Stimulated activated CD8-positive, alpha-beta memory T cell treated with anti-CD3 and anti-CD28 coated beads, Interleukin-15, amount 100 ng/mL, for 1 hour (primary cell): ENCODE measurements at places on chromosomes 11 and 22.

DNA sequence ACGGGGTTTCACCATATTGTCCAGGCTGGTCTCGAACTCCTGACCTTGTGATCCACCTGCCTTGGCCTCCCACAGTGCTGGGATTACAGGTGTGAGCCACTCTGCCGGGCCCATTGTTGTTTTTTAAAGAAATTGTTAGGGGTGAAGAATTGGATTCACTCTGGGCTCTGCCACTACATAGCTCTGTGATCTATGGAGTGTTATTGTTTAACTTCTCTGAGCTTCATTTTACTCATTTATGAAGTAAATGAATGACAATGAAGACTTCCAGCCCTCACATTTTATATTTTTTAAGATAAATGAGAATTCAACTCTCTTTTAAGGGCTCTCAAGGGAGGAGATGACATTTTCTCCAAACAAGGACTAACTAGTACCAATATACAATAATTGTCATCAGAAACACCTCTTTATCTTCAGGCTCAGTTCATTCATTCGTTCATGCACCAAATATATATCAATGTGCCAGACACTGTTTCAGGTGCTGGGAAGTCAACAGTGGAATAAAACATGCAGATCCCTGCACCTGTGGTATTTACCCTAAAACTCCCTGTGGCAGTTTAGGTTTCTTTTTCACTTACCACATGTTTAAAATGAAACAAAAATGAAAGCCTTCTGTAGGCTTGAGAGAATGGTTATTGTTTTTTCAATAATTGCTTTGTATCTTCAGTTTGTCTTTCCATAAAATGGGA is 23.5 kb upstream of the GRAMD1B start:
- DNase-seq = no peak

DNA sequence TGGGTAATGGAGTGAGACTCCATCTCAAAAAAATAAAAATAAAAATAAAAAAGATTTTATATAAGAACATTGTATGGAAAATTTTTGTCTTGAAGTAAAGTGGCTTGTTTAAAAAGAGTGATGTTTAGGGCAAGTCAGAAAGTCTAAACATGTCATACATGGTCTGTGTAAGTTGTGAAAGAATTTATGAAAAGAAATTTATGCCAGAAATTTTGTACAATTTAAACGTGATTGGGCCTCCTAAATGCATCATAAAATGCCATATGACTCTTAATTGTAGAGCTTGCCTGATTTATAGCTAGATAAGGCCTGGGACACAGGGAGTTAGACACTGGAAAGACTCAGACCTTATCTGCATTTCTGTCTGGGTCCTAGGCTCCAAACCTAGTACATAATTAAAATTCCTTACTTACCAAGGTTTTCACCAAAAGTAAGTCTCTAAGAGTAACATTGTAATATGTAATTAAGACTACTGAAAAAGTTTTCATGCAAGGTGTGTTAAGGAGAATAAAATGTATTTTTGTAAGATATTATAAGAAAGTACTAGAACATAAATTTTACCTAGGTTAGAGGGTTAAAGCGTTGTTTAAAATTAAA is 110.5 kb downstream of the AASDHPPT start:
- no peak for DNase-seq

- no peak for DNase-seq
Measured at GRCh38 chr22:38843657-38844314, at the start of gene NPTXR. NPTXR (minus strand) TSS chr22:38844028.

DNA sequence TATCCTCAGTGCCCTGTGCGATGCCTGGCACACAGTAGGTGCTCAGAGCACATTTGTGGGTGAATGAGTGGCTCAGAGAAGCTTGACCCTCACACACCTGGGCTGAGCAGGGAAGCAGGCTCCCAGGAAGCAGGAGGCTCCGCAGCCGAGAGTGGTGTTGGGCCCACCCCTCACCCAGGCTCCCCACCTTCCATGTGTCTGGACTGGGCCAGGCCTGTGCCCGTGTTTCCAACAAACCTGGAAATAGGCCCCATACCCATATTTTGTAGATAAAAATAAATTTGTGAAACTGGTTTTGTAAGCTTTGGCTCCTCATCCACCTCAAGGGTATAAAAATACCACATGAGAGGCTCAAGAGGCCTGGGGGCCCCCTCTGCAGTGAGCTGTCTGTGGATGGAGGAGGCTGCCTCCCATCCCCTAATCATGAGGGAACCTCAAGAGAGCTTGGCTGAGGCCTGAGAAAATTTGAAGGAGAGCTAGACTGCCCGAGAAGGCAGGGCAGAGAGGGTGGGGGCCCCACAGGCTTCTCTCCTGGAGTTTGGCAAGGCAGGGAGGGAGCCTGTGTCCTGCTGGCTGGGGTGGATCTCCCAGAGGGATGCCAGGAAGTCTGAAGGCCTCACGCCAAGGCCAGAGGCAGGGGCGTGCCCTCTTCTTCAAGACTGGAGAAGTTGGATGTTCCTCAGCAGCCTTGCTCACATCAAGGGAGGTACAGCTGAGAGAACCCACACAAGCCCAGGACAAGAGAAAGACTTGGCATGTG is 147.0 kb upstream of the NECTIN1 start:
- no peak for DNase-seq

- DNase-seq = no peak
Measured at GRCh38 chr11:45450189-45450588, 164.0 kb upstream of the SYT13 start.

GRCh38 chr11:113311536-113311935 is 2.8 kb upstream of the TTC12 start:
- DNase-seq = no peak

DNA sequence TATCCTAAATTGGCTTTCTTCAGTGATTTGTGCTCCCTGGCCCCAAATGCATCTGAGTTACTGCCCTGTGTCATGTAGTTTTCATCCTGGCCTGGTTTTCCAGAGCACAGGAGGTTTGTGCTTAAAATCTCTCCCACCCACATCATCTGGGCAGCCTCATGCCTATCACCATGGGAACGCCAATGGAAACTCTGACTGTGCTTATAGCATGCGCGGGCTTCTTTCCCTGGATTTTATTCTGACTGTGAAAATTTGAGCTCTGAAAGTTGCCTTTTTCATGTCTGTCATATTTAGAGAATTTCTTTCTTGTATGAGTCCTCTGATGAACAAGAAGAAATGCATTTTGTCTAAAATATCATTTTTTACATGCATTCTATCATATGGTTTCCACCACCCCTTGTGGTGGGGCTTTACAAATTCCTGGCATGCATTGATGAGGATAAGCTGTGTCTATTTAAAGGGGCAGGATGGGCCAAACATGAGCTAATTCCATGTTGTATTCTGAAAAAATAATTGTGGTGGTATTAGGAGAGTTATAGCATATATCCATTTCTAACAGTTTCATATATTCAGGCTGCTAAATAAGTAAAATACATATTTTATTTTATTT is 55.1 kb downstream of the IRAG1 start:
- no peak for DNase-seq

DNA sequence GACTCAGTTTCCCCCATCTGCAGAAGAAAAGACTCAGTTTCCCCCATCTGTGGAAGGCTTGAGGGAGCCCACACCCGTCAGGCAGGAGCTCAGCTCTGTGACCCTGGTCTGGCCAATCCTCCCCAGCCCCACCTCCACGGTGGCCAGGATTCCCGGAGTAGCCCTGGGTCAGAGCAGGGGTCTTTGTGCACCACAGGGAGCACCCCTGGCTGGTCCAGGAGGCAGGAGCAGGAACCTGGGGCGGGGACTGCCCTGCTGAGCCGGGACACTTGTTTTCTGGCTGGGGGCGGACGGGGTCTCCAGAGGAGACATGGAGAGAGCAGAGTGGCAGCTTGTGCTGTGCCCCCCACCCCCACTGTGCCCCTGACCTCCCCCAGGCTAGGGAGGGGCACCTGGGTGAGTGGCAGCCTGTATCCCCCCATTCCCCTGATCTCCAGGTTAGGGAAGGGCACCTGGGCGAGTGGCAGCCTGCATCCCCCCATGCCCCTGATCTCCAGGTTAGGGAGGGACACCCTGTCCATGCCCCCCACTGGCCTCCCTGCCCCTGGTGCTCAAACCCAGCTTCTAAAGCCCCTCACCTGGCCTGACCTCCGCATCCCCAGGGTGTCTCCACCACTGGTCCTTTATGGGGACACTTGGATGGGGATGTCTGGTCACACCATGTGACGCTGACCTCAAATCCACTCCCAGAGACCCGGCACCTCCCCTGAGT is 18.8 kb downstream of the IL17REL start:
- no peak for DNase-seq

- DNase-seq = no peak
Measured at GRCh38 chr11:76523147-76523546, 78.3 kb downstream of the EMSY start.

- DNase-seq = no peak
Measured at GRCh38 chr11:83809274-83809673, 523.1 kb upstream of the CCDC90B start.

DNA sequence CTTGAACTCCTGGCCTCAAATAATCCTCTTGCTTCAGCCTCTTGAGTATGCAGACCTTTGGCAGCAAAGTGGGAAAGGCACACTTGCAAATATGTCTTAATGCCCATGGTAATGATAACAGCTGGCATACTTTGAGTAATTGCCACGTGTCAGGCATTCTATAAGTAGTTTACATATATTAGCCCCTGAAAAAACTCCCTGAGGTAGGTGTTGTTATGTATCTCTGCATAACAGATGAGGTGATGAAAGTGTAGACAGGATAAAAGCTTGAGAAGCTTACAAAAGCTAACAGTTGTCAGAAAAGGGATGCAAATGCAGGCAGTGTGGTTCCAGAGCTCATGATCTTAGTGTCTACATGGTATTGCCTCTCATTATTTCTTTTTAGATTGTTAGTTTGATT is 291.1 kb upstream of the C11orf87 start:
- DNase-seq = no peak

- DNase-seq = no peak
Measured at GRCh38 chr22:24413271-24413670, 14.1 kb upstream of the ADORA2A start.

- DNase-seq = no peak
Measured at GRCh38 chr11:3926458-3927095, 71.1 kb downstream of the STIM1 start.
